ENCODE measurements at places on chromosomes 7 and 10.
A peak's percentile ranks its signal among the peaks of the same experiment; 100 is the strongest.

GRCh38 chr10:86262688-86263181 lies 103.9 kb downstream of the GRID1 start:
- no peak for DNase-seq

- DNase-seq = no peak
These were observed 46.8 kb downstream of the CAMK2B start for GRCh38 chr7:44278451-44279161.

DNA sequence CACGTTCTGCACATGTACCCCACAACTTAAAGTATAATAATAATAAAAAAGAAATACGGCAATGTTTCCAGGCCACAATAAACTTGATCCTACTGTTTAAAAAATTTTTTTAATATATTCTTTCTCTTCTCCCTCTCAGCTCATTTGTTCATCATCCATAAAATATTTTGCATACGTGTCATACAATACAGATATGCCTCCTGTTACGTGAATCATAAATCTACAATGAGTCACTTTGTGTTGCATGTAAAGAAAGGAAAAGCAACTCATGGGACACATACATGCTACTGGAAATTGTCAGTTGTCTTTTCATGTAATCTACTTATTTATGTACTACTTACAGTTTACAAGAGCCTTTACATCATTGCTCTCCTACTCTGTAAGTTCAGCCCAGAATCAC lies 1.1 kb upstream of the TECTB start:
- no peak for DNase-seq

DNA sequence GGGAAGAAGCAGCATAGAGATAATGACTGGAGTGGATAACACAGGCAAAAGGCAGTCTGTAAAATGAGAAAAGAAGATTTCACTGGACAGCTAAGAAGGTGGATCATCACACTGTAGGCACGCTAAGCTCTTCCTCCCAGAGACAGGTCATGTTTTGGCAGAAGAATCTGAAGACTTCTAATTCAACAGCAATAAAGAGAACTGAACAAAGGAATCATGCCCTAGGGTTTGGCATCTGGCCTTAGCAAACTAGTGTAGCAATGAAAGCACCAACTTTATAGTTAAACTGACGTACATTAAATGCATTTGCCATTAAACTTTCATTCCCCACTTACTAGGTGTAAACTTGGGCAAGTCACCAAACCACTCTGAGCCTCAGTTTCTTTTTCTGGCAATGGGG lies 84.4 kb upstream of the SEM1 start:
- no peak for DNase-seq

GRCh38 chr10:71849461-71849908 lies 1.6 kb downstream of the PSAP start:
- DNase-seq = no peak

DNA sequence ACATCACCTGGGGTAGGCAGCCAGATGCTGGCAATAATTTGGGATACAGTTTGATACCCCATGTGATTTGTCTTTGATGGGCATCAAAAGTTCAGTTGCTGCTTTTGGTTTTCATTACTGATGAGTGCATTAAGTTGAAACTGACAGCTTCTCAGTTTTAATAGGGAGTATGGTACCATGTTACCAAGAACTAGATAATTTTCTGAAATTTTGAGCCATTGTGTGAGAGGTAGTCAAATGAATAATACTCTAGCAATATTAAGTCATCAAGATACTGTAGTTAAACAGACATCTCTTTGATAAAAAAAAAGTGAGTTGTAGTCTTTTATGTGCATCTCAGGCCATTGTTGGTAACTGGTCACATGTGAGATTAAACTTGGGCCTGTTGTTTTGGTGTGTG lies 71.5 kb downstream of the ST7 start:
- no peak for DNase-seq

- DNase-seq = no peak
These were observed 698.9 kb downstream of the GRID1 start for GRCh38 chr10:85667638-85668233.

GRCh38 chr7:111239437-111239836 lies 148.5 kb downstream of the LRRN3 start:
- DNase-seq = no peak

GRCh38 chr7:16839646-16840045 lies 34.8 kb upstream of the AGR2 start:
- no peak for DNase-seq

- DNase-seq = no peak
These were observed 2.1 kb upstream of the SSC4D start for GRCh38 chr7:76411626-76412025.

DNA sequence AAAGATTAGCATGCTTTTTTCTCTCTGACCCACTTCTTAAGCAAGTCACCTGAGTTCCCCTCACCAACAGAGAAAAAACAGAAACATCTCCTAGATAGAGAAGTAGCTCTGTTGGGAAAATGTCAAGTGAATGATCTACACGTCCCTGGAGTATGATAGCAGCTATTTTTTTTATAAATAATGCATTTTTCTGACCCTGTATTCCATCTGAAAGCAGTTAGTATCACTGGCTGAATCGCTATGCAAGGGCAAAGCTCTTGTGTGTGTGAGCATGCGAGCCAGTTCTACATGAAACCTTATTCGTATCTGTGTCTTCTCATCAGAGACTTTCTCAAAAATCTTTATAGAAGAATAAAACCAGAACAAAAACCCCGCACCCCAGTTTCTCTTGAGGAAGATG lies 8.2 kb downstream of the ANKMY2 start:
- DNase-seq = no peak

- no peak for DNase-seq
These were observed 40.2 kb downstream of the SEMA3E start for GRCh38 chr7:83608716-83609115.

DNA sequence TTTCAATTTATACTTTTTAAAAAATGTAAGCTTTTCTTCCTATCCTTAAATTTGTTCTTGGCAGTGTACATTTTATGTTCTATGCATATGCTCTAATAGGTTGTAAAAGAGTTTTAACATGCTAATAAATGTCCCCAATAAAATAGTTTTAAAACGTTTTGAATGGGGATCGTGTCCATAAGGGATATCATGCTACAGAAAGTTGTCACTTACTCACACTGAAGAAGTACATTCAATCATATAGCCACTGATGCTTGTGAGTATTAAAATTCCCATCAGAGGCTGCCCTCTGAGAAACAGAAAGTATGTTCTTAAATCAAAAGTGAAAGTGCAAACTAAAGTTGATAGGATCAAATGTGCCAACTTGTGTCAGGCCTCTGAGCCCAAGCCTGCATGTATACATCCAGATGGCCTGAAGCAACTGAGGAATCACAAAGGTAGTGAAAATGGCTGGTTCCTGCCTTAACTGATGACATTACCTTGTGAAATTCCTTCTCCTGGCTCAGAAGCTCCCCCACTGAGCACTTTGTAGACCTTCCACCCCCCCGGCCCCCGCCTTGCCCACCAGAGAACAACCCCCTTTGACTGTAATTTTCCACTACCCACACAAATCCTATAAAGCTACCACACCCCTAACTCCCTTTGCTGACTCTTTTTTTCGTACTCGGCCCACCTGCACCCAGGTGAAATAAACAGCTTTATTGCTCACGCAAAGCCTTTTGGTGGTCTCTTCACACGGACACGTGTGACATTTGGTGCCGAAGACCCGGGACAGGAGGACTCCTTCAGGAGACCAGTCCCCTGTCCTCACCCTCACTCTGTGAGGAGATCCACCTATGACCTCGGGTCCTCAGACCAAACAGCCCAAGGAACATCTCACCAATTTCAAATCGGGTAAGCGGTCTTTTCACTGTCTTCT lies 877 bp upstream of the NOD1 start:
- peak; percentile 16 for DNase-seq

- DNase-seq = no peak
These were observed 52.5 kb downstream of the CRPPA start for GRCh38 chr7:16368885-16369284.

GRCh38 chr7:151381348-151382078 lies 28.3 kb downstream of the WDR86 start:
- no peak for DNase-seq

GRCh38 chr10:64112701-64113355 lies 591.6 kb downstream of the REEP3 start:
- DNase-seq = no peak

DNA sequence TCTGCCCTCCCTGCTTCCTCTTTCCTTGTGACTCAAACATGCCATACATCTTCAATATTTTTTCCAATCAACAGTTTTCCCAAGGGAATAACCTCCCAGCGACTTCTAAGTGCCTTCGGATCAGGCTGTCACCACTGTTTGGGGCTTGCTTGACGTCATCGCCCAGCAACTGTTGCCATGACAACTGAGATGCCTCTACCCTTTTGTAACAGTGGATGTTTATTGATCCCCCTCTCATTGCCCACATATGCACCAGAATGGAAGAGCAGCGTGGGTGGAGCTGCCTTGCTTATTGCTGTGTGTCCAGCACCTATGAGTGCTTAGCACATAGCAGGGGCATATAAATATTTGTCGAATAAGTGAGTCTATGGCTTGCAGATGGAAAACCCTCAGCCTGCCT lies 14.4 kb downstream of the FFAR4 start:
- no peak for DNase-seq

DNA sequence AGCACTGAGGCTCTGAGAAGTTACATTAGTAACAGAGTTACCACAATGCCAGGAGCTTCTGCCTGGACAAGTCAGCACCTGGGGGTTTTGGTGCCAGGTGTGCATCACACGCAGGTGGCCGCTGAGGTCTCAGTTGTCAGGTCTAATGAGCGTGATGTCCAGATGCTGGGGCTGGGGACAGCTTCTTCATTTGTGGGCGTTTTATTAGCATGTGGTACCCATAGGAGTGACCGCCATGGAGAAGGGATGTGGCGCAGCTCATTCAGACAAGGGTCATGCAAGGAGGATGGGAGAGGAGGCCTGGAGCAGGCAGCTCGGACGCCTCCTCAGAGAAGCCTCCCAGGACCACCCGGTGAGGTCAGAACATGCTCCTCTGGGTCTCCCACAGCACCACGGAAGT lies 27.8 kb downstream of the FAM241B start:
- no peak for DNase-seq

GRCh38 chr7:15600298-15600697 lies 38.5 kb upstream of the AGMO start:
- no peak for DNase-seq

All from KG1 (cell line).